AG09319 (cell line): ENCODE measurements at places on chromosomes 5 and 9.

DNA sequence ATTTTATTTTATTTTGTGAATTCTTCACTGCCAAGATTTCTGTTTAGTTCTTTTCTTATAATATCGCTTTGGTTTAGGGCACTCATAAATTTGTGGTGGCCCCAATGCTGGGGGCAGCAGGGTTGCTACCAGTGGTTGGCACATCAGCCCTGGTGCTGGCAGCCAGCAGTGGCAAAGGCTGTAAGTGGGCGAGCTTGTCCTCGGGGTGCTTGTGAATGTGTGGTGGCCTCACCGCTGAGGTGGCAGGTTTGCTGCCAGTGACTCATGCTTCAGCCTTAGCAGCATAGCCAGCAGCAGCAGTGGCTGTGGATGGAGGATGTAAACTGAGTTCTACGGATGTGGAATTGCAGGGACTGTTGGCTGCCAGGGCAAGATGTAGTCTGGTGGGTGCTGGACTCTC lies 262.9 kb upstream of the DMAC1 start:
- no peak for DNase-seq

- no peak for DNase-seq
Observed at GRCh38 chr9:15524845-15525455, 14.2 kb upstream of the PSIP1 start.

DNA sequence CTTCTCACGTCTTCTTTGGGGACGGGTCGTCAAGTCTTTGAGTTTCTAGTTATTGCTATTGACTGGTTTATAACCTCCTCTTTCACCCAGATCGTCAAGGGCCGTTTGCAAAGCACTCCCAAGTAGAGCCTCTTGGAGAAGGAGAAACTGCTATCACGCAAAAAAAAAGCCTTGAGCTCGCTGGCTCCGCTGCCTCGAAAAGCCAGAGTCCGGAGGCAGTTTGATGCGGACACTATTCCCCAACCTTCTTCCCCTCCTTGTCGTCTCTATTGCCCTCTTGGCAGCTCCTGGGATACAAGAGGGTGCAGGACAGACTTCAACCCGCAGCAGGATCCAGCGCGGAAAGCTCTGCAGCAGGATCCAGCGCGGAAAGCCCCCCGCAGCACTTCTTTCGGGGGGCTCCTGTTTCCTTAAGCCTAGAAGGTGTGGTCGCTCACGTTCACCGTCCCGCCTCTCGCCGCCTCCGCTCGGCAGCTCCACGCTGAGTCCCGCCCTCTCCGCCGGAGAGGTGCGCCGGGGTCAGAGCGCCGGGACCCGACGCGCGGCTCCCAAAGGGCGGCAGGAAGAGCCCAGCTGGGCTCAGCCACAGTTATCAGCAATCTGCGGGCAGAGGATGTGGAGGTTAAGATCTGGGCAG lies at the start of gene PCDHAC1:
TSS of gene PCDHAC1 (plus strand) at position 494 of the 637 bp plus-strand sequence. CDS start 594 bp downstream, outside the sequence.
- no peak for DNase-seq

GRCh38 chr9:3271581-3271980 lies 254.2 kb downstream of the RFX3 start:
- DNase-seq: no peak

- DNase-seq: no peak
Observed at GRCh38 chr9:104758974-104759373, 5.0 kb upstream of the NIPSNAP3B start.

- DNase-seq: no peak
Observed at GRCh38 chr5:131230406-131230805, 33.4 kb upstream of the CDC42SE2 start.

DNA sequence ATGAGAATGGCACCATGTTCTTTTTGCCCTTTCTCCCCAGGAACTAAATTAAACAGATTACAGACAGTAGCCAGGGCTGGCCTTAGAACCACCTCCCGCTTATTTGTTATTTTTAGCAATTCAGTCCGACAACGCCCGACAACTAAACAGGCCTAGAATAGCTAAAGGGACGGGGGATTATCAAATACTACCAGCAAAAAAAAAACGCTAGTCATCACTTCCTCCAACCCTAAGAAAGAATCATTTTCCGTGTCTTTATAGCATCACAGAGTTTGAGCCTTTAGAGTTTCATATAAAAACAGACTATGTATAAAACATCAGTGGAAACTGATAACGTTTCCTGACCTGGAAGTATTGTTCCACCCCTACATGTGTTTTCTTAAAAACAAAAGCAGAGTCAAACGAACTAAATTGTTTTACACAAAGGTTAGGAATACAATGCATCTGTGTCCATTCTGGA lies 35.3 kb downstream of the PFDN1 start:
- DNase-seq: no peak

DNA sequence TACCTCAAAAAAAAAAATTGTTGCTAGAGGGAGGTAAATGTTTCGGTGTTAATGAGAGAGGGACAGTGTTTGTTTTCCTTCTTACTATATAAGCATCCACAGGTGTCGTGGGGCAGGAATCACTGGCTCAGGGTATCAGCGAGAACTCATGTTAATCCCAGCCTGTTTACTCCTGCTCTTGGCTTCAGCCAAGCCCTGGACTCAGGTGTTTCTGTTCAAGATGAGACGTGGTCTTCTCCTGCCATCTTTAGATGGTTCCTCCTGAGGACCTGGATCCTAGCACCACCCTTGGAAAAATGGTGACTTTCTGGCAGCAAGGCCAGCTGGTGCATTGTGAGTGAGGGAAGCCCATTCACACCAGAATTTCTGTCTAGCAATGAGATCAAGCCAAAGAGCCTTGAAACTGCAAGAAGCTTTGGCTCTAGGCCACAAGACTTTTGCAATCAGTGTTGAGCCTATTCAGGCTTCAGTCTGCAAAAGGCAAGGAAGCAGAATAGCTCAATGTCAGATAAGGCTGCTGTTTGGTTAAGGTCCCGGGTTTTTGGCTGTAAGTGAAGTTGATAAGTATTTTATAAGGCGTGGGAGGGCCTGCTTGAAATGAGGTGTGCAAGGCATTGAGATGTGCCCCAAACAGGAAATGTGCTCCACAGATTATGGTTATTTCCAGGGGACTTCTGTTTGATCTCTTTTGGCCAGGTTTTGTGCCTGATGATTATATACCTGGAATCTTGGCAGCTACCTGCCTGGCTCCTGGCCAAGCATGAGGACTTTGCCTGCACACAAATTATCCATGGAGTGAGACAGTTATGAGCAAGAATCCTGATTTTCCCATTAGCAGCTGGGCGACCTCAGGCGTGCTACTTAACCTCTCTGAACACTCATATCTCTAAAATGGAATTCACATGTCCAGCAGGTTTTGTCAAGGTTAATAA lies 99.8 kb downstream of the TENT4A start:
- DNase-seq: no peak

GRCh38 chr9:76198336-76198735 lies 195.9 kb downstream of the RFK start:
- peak; percentile 7 for DNase-seq

DNA sequence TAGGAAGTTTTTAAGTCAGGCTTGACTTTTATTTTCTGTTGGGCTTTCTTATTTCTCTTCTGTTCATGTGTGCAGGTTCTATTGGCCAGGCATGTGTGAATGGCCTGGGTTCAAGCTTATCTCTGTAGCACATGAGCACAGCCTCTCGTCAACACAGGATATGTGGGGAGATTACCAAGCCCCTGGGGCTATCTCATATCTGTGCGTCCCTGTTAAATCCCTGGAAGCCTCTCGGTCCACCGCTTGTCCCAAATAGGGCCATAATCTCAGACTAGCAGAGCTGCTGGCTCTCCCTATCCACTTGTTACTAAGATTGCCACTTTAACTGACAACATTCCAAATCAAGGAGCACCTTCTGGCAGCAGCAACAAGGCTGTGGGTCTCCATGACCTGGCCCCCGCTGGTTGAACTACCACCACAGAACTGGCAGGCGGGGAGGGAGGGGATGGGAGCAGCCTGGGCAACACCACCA lies 28.4 kb upstream of the EBF1 start:
- no peak for DNase-seq

DNA sequence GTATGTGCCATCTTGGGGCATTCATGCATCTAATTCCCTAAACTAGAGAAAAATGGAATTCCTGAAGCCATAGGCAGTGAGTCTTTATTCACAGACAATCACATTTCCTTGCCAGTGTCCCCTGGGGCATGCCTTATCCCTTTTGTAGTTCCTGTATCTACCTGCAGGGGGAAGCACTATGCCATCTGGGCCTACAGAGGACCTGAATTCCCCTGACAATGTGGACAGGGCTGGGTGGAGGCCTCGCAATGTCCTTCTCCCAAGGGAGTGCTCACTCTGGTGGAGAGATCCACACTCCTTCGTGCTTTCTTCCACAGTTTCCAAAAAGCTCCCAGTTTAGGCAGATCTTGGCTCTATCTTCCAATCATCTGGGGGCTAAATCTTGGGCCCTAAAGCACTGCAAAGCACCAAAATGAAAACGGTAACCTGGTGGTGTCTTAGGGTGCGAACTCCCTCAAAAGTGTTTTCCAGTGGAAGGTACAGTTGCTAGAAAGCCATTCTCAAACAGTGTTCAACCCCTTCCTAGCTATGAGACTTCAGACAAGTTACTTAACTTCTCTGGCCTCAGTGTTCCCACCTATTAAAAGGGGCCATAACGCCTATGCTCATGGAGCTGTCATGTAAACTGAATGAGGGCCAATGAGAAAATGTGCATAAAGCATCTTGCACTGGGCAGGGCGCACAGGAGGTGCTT lies 17.5 kb downstream of the WHRN start:
- peak; percentile 31 for DNase-seq

DNA sequence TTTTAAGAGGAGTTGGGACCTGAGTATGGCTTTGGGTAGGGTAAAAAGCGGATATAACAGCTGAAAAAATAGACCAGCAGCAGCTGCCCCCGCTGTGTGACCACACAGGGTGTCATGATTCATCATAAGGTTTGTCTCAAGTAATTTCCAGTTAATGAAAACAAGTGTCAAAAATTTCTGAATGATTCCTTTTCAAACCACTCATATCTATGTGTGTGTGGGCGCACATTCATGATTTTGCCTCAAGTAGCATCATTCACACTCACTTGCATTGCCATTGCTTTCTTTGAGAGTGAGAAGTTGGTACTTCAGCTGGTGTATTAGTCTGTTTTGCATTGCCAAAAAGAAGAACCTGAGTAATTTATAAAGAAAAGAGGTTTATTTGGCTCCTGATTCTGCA lies 12.1 kb upstream of the TNFAIP8 start:
- DNase-seq: no peak

DNA sequence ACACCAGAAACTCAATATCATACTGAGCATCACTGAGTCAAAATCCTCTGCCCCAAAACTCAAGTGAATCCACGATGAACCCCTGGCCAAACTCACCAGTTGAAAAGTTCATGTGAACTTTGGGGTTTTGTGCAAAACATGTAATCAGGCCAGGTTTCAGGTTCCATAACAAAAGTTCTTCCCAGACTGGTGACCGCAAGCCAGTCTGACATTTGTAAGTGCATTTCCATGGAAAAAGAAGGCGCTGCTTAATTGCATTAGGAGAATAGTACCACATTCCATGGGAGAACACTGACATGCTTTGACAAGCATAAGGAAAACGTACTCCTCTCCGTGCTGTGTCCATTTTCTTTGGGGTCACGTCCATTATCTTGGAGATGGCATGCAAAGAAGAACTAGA lies 567.0 kb downstream of the BNC2 start:
- no peak for DNase-seq

DNA sequence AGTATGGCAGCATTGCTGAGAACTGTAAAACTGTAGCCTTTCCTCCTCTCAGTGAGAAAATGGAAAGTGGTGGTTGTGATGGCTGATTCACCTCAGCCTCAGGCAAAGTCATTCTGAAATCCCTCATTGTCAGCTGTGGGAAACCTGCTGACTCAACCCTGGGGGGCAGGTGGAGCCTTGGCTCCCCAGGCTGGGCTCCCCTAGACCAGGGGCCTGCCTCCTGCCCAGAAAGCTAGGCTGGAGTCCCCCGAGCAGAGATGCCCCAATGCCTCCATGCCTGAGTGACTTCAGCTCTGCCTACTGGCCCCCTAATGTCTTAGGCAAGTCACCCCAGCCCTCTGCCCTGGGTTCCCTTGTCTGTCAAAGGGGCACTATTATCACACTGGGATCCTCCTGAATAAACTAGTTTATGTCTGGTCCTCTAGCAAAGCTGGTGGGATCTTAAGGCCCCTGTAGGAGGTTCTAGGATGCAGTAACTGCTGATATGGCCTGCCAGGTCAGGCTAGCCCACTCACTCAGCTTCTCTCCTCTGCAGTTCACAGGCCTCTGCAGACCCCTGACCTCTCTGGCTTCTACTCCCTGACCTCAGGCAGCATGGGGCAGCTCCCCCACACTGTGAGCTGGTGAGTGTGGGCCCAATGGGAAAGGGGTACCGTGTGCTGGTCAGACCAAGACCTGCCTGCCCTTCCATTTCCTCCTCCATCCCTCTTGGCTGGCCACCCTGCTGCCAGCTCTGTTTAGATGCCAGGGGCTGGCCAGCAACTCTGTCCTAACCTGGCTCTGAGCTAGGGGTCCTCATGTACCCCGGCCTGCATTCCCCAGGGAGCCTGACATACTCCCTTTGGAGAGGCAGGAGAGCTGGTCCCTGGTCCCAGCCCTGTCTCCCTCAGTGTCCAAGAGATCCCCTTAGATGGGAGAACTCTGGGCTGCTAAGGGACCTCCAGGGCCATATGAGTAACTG lies 24.2 kb downstream of the TCF7 start:
- no peak for DNase-seq

- no peak for DNase-seq
Observed at GRCh38 chr9:108663422-108663821, 192.4 kb downstream of the ACTL7B start.

DNA sequence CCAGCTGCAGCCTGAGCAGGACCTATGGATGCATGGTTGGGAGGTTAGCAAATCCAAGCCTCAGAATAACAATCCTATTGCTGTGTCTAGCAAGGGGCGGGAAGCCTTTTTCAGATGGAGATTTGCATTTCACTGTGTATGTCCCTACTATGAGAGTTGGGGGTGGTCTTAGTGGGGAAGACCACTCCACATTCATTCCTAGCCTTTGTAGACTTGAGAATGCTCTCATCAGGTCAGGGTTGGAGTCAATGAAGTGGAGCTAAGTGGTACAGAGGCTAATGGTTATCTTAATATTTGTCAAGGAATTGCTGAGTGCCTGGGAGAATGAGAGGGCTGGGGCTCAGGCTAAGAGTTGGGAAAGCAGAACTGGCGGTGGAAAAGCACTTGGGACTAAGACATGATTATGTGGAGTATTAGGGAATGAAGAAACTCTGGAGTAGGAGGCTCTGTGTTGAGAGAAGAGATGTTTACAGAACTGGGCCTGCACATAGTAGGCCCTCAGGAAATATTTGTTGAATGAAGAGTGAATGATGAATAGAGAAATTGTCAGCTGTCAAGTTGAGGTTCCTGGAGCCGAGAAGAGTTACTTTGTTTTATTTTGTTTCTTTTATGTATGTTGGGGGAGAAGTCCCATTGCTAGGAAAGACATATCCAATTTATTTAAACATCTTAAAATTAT lies 175.5 kb upstream of the SPRY4 start:
- DNase-seq: no peak

DNA sequence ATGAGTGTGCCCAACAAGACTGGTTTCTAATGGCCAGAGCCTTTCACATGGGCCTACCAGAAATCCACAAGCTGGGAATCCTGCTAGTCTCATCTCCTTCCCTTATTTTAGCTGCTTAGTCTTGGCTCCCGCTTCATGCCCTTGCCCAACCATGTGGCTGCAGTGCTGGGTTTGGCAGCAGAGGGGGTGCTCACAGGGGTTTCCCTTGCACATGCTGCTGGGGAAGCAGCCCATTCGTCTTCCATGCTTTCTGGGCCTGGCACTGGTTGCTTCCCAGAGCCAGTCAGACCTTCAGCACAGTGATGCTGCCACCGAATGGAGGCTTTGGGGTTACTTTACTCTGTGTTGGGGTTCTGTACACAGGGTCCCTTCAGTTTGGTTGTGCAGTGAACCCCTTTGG lies 26.3 kb downstream of the SLC46A2 start:
- DNase-seq: no peak

- DNase-seq: no peak
Observed at GRCh38 chr5:131210151-131210510, 39.4 kb downstream of the LYRM7 start.
